Epithelial cell of umbilical artery (primary cell): ENCODE measurements at places on chromosomes 1 and 21. TPM values are rescaled to one million over a fixed set of nuclear protein-coding genes. Genes with fewer than 3 reads are reported as not detected.

Gene LRRN2
- total RNA-seq: not detected in 2 replicates

Gene CLDN17
- not detected in 2 replicates for total RNA-seq

Gene MAGI3
- total RNA-seq: 9.7 and 10.1 TPM in 2 replicates

Gene KRTAP7-1
- not detected in 2 replicates for total RNA-seq

Gene F3
- total RNA-seq: 0.91 and 2.3 TPM in 2 replicates

Gene ZBTB7B
- total RNA-seq: 7.5 and 9.7 TPM in 2 replicates

Gene INSRR
- total RNA-seq: not detected in 2 replicates

Gene SPATC1L
- 4.1 and 7.5 TPM in 2 replicates for total RNA-seq

Gene NBPF14
- total RNA-seq: 10.9 and 13.6 TPM in 2 replicates

Gene KCNN3
- total RNA-seq: under 0.01 and 0.65 TPM in 2 replicates

Gene AADACL3
- not detected in 2 replicates for total RNA-seq

Gene MEGF6
- 9.9 and 19.8 TPM in 2 replicates for total RNA-seq

Gene ZBED6
- total RNA-seq: 8.4 and 12.3 TPM in 2 replicates

Gene PRRX1
- 0.32 and 6.8 TPM in 2 replicates for total RNA-seq

Gene EPHB2
- total RNA-seq: 50.0 and 58.8 TPM in 2 replicates

Gene FAM167B
- total RNA-seq: 0.97 and 3.6 TPM in 2 replicates

Gene FMO3
- not detected in 2 replicates for total RNA-seq

Gene COL6A2
- total RNA-seq: 6.5 and 14.0 TPM in 2 replicates

Gene OVAAL
- not detected in 2 replicates for total RNA-seq

Gene ZBTB48
- 13.3 and 18.2 TPM in 2 replicates for total RNA-seq

Gene RIIAD1
- total RNA-seq: not detected in 2 replicates

Gene SLC45A3
- 8.2 and 8.8 TPM in 2 replicates for total RNA-seq

Gene ADGRL2
- 50.0 and 64.6 TPM in 2 replicates for total RNA-seq

Gene GABRD
- total RNA-seq: not detected in 2 replicates

Gene NES
- 154 and 164 TPM in 2 replicates for total RNA-seq

Gene AIM2
- not detected in 2 replicates for total RNA-seq

Gene ARMH1
- total RNA-seq: 0.46 TPM in 1 of 2 replicates, not detected in the other

Gene NPHP4
- 4.3 and 4.5 TPM in 2 replicates for total RNA-seq

Gene CD247
- not detected in 2 replicates for total RNA-seq

Gene CFAP410
- 3.5 and 8.4 TPM in 2 replicates for total RNA-seq

Gene AK5
- 21.8 and 97.3 TPM in 2 replicates for total RNA-seq

Gene LYST
- 5.5 and 11.1 TPM in 2 replicates for total RNA-seq
